ENCODE measurements at places on chromosomes 12 and 14.
A peak's percentile ranks its signal among the peaks of the same experiment; 100 is the strongest.

DNA sequence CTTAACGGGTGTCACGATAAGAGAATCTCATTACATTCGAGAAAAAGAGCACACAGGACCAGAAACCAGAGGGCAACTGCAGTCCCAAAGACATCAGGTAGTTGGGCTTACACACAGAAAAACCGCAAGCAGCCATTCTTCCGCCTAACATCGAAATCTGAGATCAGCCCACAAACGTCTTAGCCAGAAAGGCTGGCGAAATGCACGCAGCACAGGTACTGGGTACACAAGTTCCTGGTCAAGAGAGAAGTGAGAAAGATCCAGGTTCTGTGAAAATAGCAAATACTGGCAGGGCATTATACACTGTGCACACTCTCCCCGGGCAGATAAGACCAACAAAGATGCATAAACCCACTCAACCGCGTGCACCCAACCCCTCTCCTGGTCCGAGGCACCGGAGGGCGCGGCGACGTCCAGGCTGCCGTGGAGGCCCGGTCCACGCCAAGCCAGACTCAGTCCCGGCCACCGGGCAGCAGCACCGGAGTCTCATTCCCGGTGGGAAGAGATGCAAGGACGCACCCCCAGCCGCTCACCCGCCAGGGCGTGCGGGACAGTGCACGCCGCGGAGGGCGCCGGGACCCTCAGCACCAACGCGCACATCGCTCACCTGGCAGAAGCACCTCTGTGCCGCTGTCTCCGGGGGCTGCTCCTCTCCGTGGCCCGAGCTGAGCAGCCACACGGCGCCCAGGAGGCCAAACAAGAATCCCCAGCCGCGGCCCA lies 437 bp downstream of the ERO1A start:
- peak; percentile 22 for DNase-seq

- DNase-seq, result no peak
These were observed 87.9 kb upstream of the PRICKLE1 start for GRCh38 chr12:42677461-42677860.

DNA sequence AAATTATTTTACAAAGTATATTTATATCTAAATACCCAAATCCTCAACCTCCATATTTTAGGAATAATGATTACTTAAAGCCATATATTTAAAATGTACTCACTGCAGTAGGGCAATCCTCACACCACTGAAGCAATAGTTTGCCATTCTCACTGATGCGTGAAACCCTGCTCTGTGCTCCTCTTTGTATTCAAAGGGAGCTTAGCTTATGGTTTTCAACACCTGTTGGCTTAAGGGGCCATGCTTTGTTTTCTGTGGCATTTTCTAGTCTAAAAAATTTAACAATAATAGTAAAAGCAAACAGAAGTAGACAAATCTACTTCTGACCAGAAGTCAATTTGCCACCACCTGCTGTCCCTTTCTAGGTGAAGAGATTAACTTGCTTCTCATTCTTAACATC lies 294.6 kb downstream of the FLRT2 start:
- DNase-seq, result no peak

DNA sequence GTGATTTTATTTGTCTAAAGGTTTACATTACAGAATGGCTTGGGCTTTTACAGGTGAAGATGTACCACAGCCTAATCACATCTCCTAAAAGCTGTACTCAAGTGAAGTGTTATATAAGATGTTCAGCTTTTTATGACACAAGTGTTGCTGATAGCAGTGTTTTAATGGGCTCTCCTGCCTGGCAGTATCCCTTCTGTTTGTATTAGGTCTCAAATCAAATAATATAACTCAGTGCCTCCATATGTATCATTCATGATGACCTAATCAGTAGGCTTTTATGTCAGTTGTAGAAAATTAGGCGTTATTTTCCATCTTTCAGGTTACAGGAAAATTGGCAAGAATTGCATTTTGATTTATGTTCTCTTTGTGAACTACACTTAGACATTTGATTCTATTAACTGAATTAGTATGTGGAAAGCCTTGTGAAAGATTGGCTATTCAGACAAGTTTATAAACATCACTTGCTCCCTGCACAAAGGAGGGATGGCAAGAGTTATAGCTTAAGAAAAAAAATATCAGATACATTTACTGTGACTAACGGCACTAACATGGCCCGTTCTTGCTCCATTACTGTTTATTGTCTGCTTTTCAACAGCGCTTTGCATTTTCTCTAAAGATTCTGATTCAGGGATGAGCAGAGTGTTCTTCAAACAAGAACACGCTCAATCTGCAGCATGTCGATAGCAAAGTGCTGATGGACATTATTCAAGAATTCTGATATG lies 143.7 kb upstream of the DIO2 start:
- no peak for DNase-seq

DNA sequence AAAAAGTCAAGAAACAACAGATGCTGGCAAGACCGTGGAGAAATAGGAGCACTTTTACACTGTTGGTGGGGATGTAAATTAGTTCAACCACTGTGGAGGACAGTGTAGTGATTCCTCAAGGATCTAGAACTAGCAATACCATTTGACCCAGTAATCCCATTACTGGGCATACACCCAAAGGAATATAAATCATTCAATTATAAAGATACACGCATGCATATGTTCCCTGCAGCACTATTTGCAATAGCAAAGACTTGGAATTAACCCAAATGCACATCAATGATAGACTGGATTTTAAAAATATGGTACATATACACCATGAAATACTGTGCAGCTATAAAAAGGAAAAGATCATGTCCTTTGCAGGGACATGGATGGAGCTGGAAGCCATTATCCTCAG lies 18.0 kb upstream of the CATSPERB start:
- DNase-seq, result no peak

DNA sequence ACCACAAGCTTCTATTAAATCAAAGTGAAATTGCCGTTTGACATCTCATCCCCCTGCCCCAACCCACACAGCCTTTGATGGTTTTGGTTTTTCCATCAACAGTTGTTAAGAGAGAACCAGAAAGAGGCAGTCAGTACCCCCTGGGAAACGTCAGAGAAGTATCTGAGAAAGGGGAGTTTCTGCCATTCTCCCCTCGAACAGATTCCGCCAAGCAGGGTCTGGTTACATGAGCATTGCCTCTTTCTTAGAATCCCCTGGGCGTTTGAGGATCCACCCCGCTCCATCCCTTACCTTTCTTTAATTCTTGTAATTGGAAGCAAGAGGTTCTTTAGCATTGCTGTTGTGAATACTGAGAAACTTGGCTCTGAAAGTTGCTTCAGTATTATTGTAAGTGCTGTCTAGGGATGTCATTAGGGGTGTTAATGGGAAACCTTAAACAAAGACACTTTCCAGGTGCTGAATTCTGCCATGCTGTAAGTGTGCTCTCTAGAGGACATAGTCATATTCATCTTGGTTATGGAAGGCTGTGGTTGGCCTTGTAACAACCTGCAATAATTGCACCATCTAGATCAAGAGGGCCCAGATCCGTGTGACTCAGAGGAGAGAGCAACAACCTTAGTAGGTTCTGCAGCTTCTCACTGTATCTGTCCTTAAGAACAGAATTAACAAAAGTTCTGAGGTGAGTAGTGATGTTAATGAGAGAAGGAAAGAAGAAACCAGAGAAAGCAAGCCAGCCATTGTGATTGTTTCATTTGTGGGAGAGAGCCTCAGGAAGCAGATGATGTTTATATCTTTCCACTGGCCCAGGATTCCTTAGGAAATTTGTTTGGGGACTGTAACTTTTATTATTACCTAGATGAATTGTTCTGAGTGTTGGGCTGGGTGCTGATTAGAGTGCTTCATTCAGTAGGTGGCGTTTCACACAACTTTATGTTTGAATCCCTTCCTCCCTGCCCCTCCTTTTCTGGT lies 9.0 kb downstream of the TMBIM6 start:
- DNase-seq, result peak; percentile 44

DNA sequence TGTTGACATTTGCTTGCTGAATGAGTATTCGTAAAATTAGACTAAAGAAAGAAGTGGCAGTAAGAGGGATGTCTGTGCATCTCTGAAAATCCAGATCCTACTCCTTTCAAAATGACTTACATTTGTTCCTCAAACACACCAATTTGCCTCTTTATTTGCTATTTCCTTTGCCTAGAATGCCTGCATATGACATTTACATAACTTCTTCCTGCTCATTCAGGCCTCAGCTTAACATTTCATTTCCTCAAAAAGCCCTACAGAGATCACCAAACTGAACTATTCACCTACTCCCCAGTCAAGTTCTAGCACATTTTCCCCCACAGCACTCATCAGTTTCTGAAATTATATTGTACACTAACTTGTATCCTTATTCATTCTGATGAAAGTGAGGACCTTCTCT lies 907.2 kb downstream of the LRFN5 start:
- no peak for DNase-seq

DNA sequence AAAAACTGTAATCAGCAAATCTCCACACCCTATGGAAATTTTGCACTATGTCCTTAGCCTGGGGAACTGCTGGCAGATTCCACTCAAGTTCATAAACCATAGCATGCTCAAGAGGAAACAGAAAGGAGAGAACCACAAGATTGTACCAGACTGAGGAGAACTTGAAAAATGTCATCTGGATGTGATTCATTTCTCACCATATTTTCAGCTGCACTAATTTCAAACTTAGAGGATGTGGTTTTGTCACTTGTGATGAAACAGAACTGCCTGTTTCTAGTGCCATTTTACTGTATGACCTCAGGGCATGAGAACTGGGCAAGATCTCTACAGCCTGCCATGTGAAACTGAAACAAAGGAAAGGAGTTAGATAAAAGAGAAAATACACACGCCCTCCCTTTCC lies 1493.1 kb upstream of the FLRT2 start:
- DNase-seq, result no peak

DNA sequence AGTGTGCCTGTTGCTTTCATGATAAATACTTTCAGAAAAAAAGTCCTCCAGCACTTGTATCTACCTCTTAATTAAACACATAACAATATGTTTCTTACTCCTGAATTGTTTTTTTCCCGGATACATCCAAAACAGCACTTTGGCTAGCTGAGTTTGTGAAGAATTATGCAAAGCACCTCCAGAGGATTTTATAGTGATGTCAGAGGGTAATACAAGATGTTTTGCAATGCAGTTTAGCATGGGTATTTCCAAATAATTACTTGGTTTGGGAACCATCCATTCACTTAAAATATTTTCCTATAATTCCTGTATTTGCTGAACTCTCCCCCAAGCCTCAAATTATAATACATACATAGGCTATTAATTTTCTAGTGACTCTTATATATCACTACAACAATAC lies 37.7 kb upstream of the DBX2 start:
- no peak for DNase-seq

DNA sequence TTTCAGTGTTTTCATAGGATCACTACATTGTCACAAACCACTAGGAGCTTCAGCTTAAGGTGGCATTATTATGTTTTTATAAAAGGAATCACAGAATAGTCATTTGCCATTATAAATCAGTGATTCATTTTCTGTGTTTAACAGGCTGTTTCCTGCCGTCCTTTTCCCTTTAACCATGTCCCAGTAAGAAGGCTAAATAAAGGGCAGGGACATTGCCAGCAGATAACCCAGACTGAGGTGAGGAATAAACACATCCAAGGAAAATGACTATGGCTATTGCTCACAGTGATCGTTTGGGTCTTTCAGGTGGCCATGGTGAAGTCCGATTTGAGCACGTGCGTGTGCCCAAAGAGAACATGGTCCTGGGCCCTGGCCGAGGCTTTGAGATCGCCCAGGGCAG lies 17.9 kb upstream of the ALDH2 start:
- DNase-seq, result no peak

GRCh38 chr12:8564656-8565055 lies 24.0 kb upstream of the CLEC4E start:
- DNase-seq, result no peak

GRCh38 chr12:4817880-4818279 lies 91.8 kb upstream of the KCNA1 start:
- DNase-seq, result no peak

DNA sequence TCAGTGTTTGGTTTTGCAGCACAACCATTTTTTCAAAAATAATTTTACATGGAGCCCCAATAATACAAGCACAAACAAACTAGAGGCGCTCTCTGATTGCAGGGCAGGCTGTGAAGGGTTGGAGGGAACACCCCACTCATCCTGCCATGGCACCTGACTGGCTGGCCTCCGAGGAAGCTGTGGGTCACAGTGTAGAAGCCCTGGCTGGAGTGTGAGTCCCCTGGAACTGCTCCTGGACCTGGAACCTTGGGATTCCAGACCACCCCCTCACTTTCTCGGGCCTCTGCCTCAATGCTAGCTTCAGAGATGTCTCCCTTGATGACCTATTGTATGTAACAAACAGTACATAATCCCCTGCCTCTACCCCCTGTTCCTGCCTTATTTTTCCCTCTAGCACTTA lies 14.8 kb upstream of the SERPINA12 start:
- no peak for DNase-seq

GRCh38 chr14:100350986-100351385 lies 27.8 kb downstream of the SLC25A47 start:
- DNase-seq, result no peak

GRCh38 chr12:3020850-3021435 lies 56.2 kb upstream of the TSPAN9 start:
- DNase-seq, result no peak

GRCh38 chr14:100297320-100298300 lies 8.6 kb downstream of the SLC25A29 start:
- no peak for DNase-seq

- no peak for DNase-seq
These were observed 12.6 kb upstream of the LGALS3 start for GRCh38 chr14:55116246-55117030.

- DNase-seq, result no peak
These were observed 21.5 kb upstream of the BEGAIN start for GRCh38 chr14:100608586-100609330.

DNA sequence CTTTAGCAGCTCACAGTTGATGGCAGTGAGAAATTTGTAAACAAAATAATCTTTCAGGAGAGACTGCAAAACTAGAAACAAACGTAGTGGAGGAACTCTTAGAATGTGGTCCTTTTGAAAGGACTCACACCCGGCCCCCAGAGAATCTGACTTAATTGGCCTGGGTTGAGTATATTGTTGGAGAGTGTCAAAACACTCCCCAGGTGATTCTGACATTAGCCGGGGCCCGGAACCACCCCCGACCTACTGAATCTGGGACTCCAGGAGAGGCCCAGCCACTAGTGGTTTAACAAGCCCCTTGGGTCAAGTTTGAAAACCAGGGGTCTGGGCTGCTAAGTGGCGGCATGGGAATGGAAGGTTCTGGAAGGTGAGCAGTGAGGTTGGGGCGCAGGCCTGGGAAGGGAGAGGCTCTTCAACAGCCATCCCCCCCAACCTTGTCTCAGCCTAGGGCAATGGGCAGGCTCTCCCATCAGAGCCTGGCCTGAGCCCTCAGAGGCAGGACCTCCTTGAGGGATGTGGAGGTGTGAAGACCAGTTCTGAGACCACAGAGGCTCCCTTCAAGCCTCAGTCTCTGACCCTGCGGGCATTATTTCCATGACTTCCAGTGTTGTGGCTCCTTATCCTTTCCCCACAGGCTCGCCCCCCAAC lies 1.1 kb upstream of the ELK3 start:
- DNase-seq, result no peak

- DNase-seq, result no peak
These were observed 16.0 kb downstream of the METTL3 start for GRCh38 chr14:21494902-21495762.

Data from RWPE1 (cell line).